ENCODE measurements at places on chromosomes 2 and 18.

DNA sequence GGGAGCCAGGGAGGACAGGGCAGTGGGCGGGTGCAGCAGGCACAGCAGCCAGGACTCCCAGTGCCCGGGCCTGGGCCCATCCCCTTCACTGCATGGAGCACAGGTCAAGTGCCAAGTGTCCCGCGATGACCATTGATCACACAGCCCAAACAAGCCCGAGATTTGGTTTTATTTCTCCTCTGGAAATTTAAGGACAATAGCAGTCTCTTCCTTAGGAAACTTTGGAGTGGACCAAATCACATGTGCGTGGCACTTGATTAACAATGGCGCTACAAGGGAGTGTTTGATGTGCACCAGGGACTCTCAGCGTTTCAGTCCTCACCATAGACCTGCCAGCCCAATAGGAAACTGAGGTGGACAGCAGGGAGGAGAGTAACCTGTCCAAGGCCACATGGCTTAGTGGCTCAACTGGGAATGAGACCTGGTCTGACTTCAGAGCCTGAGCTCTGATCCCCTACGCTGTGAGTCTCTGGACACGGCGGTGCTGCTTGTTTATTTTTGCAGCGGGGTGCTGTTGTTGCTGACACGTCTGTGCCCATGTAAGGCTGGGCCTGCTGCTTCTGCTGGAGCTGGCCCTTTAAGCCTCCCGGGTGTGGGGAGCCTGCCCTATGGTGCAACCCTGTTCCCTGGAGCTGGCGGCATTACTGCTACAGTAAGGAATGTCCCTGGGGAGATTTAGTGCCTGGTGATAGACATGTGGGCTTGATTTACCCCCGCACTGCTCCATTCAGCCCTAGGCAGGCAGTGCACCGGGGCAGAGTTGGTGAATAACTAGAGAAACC is 194.2 kb downstream of the INHBB start:
- DNase-seq: no peak

GRCh38 chr2:16238001-16238761 is 297.8 kb downstream of the MYCN start:
- DNase-seq: no peak

- DNase-seq: no peak
These were observed 216.1 kb upstream of the FSIP2 start for GRCh38 chr2:185522472-185522871.

DNA sequence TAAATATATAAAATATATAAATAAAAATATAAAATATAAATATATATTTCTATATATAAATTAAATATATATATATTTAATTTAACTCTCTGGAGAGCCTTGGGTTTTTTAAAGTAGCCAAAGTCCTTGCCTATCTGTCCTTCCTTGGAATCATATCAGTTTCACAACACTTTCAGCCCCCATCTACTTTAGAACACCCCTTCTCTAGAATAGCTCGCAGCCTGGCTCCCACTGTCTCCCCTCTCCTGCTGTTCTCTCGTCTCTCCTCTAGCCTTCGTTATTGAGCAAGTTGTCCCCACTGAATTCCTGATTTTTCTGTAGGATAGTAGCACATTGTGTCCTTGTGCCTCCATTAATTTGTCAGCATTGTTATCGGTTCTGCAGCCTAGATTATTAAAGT is 677.0 kb downstream of the RNF144A start:
- DNase-seq: no peak

- no peak for DNase-seq
These were observed 35.1 kb downstream of the EHD3 start for GRCh38 chr2:31269087-31269486.

DNA sequence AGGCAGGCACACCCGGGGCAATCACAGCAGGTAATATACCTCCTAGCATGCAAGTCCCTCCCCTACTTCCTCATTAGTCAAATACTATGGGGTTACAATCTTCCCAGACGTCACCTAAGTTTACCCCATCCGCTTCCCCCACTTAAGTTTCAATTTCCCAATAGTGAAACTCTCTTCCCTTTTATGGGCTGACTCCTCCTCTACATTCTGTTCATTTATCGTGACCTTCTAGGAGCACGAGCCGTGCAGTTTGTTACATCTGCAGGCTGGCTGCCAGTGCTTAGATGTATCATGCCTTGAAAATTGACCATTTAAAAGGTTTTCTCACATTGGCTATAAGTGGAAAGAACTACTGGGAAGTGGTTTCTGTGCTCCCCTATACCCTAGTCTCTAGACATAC is 1357.8 kb upstream of the CRIM1 start:
- no peak for DNase-seq

GRCh38 chr2:128378231-128379020 is 59.8 kb upstream of the HS6ST1 start:
- no peak for DNase-seq

DNA sequence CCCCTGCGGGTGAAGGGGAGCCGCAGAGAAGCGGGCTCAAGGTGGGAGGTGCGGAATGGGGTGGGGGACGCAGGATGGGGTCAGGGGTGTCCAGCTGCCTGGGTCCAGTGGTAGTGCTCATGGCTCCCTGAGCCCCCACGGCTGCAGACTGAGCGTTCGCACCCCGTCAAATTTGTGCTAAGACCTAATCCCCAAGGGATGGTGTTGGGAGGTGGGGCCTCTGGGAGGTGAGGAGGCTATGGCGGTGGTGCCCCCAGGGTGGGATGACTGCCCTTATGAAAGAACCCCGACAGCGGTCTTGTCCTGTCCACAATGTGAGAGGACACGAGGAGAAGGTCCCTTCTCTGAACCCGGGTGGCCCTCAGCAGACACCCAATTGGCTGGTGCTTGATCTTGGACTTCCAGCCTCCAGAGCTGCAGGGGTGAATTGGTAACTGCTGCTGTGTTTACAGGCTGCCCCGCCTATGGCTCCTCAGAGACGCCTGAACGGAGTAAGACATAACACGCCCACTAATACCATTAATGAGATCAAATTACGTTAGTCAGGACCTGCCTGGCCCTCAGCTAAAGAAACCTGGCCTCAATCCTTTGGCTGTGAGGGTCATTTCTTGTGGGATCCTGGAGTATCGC is 42.6 kb downstream of the PXDN start:
- no peak for DNase-seq

- DNase-seq: no peak
These were observed 46.9 kb downstream of the GEMIN6 start for GRCh38 chr2:38824906-38825305.

GRCh38 chr2:39851651-39852110 is 72.6 kb upstream of the THUMPD2 start:
- DNase-seq: peak; percentile 34

GRCh38 chr2:240208096-240208495 is 67.6 kb upstream of the OTOS start:
- DNase-seq: no peak

DNA sequence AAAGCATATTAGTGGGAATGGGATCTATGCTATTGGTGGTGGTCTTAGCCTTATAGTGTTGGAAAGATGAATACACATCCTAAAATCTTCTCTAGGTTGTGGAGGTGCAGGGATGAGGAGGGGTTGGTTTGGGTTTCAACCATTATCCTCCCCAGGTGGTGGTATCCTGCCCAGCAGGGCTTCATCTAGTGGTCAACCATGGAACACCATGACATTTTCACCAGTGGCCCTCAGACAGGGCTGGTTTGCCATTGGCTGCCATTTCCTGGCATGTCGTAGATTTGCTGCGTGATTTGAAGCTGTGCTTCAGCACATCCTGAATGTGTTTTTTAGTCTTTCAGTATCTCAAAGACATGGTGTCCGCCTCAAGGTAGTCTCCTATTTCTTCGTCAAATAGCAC is 391.2 kb upstream of the HNRNPA3 start:
- DNase-seq: no peak

- no peak for DNase-seq
These were observed 143.2 kb downstream of the RHBDD1 start for GRCh38 chr2:226979004-226979403.

DNA sequence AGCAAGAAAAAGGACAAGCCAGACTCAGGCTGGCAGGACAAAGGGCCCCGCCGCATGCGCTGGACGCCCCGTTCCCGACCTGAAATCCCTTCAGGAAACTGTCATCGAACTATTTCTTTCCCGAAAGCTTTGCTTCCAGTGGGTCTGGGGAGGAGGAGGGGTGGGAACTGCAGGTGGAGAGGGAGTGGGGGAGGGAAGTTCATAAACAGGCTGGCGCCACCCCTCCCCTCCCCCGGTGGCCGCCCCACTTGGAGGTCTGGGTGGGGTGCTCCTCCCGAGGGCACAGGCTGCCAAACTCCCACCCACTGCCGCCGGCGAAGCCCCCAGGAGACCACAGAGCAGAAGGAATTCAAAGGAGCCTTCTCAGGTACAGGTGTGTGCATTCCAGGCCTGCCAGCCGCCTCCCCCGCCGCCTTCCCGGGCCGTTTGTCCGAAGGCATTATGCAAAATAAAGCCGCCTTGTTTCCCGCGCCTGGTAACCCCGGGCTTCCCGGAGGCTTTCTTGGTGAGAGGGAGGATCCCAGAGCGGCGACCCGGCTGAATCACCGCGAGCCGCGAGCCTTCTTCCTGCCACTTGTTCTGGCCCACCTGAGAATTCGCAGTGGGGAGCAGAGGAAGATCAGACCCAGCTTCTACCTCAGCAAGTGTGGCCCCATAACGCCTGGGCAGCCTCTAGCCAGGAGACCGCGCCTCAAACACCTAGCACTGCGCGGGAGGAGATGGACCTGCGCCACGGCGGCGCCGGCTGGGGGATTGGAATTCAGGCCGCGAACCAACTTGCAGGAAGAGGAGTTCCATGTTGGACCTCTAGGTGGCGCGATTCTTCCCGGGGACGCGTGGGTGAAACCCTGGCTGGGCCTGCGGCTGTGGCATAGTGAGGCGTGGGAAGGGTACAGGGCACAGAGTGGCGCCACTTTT is 101.9 kb downstream of the FOXI3 start:
- peak; percentile 77 for DNase-seq

GRCh38 chr2:86383844-86384243 is 46.4 kb upstream of the REEP1 start:
- DNase-seq: no peak

DNA sequence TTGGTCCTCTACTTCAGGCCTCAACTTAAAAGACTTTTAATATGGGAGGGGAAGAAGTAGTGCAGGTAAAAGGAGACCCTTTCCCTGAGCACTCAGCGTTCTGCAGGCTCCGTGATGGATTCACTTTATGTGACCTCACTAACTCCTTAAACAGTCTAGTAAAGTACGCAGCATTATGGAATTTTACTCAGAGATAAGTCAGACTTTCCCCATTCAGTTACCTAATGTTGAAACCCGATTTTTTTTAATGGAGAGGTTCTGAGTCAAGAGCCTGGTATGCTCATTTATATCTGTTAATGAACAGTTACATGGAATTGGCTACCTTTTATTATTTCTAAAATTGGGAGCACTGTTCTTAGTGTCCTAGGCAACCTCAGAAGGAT is 34.1 kb downstream of the RASGRP3 start:
- DNase-seq: no peak

DNA sequence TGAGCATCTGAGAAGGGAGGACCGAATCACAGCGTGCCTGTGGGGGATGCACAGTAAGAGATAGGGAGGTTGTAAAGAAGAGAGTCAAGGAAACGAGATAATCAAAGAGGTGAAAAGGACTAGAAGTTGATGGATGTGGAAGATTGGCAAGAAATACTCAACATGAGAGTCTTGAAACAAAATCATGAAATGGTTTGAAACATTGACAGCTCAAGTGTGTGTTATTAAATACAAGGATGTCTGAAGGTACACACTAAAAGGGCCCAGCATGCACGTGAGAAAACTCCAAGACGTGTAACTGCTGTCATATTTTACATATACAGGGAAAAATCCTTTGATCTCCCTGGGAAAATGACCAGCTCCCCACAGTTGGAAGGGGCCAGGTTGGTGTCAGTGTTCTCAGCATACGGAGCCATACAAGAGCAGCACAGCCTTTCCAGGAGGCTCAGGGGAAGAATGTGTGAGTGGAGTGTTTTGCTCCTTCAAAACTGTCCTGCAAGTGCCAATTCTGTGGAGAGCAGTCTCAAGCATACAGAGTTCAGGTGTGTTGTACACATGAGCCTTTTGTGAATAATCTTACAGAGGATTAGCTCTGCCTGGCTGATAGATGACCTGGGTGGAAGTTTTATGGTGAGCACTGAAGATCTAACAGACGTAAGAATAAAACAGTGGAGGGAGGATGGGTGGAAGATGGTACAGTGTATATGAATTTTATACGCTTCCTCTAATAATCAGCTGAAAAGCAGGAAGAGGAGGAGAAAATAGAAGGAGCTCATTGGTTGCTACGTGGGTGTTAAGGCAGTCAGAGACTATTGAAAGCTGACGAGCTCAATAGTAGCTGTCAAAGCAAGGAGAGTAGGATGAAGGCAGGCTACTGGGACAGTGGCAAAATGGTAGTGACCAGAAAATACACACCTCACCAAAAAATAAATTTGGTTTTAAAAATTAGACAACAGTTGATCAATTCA is 126.8 kb downstream of the ATP9B start:
- DNase-seq: no peak

- no peak for DNase-seq
These were observed 7.8 kb upstream of the CNDP1 start for GRCh38 chr18:74526488-74526887.

GRCh38 chr2:216235896-216236295 is 126.7 kb downstream of the XRCC5 start:
- no peak for DNase-seq

DNA sequence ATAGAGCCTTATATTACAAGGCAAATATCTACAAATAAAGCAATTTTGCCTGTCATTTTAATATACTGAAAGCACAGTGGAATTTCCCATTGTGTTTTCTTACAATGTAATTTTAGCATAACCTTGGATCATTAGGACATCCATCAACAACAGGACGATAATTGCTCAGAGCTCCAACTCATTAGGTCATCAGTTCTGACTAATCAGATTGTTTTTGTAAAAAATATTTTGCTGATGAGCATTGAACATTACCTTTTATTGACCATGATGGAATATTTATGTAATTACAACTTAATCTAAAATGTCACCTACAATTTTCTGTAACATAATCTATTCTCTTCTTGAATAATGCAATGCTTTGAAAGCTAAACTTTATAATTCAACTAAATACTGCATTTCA is 215.3 kb upstream of the DSEL start:
- no peak for DNase-seq

All from GM10248 (cell line).